ENCODE measurements at places on chromosomes 1 and 21.
A peak's percentile ranks its signal among the peaks of the same experiment; 100 is the strongest.

GRCh38 chr1:107575226-107575625 is 389.8 kb downstream of the VAV3 start:
- DNase-seq = peak; percentile 80

DNA sequence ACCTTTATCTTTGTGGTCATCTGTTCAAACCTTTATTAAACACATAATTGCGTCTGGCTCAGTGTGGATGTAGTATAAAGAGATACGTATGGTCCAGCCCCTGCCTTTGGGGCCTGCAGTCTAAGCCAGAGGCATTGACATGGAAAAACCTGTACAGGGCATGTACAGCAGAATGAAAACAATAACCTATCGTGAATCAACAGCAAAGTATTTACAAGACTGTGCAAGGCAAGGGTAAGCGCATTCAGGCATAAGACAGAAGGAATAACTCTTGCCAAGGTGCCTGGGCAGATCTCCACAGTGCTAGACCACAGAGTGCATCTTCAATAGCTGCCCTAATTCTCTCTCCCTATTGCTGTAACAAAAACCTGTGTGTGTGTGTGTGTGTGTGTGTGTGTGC is 35.5 kb downstream of the KIRREL1 start:
- DNase-seq = peak; percentile 93

- peak; percentile 34 for DNase-seq
These were observed 24.9 kb downstream of the USP25 start for GRCh38 chr21:15754640-15755039.

DNA sequence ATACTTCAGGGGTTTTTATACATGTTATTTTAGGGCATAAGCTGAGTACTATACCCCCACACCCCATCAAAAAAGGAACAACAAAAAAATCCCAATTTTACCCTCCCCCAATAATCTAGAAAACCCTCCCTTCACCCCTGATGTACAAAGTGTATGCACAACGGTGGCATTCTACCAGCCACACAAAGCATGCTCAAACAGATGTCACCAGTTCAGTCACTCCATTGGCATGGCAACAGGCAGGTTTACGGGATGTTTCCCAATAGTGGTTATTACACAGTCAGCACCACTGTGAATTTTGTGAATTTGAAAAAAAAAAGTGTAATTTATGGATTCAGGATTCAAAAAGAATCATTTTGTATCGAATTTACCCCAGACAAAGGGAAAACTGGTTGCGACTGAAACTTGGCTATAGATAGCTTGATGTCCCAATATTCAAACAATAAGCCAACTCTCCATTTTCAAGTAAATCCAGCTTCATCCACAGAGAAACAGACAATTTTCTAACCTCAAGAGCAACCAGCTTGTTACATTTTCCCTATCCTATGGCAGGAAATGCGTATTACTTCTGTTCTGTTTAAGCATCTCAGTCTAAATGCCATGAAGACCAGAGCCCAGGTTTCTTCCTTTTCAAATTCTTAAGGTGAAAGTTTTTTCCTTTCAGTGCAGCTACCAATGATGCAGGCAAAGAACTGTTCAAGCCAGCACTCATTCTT is 34.0 kb upstream of the SLC45A3 start:
- peak; percentile 59 for DNase-seq

DNA sequence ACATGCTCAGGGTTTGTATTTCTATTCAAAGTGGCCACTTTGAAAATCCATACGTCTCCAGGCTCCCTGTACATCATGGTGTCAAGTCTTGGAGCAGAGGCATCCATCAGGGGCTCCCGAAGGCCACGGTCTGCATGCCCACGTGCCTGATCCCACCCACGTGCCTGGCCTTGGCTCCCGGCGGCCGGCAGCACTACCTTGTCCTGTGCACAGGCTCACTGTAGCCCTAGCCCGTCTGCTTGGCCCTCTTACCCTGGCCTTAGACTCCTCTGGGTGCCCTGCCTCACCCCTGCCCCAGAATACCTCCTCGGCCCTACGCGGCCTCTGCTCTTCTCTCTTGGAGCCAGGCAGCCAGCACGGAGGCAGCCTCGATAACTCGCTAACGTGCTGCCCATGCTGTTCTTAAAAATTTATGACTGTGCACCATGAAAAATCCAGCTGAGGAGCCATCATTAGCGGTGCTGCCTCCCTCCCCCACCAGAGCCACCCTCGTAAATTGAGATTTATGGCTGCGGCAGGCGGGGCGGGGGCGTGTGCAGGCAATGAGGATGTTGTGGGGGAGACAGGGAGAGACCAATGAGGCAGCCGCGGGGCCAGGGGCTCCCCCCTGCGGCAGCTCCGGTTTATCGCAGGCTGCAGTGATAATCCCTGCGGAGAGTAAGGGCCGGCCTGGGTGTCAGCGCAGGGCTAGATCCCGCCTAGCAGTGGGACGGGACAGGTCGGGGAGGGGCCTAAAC is 24.6 kb downstream of the DMAP1 start:
- no peak for DNase-seq

- DNase-seq = no peak
These were observed 4.8 kb upstream of the FCRLA start for GRCh38 chr1:161702250-161702649.

DNA sequence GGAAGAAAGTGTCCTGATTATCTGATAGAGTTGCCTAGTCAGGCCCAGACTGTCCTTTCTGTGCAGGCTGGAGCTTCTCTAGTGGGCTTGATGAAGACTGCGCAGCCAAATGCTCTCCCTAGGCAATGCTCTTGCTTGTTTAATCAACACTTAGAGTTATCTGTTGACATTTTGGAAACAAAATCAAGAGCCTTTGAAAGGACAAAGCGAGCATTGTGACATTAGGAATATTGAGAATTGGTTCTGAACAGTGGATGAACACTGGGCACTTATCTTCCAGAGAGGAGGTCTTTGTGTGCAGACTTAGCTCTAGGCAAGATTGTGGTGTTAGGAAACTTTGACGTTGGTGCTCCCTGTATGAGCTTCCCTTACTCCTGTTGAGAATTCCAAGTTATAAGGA is 94.5 kb downstream of the DNTTIP2 start:
- no peak for DNase-seq

Data from M059J (cell line).